ENCODE measurements at places on chromosomes 1 and 21. TPM values are rescaled to one million over a fixed set of nuclear protein-coding genes. Genes with fewer than 3 reads are reported as not detected.

Gene LCE3C
- polyA plus RNA-seq: not detected

Gene SPRR2B
- not detected for polyA plus RNA-seq

Gene PRAMEF14
- not detected for polyA plus RNA-seq

Gene FAM72A
- 4.0 TPM for polyA plus RNA-seq

DNA sequence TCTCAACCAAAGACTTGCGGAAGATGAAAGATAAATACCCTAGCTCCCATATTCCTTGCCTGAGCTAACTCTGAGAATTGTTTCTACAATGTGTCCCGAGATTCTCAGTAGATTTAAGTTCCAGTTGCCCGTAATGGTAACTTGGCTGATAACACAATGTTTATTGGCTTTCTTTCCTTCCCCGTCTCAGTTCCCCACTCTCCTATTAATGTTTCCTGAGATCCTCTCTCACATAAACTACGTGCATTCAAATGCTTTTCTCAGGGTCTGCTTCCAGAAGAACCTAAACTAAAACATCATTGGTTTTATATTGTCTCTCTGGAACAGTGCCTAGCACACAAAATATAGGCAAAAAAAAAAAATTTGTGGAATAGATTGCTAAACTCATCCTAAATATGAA is 794.2 kb upstream of the ADGRL2 start:
- DNase-seq: peak; percentile 75

GRCh38 chr1:32337855-32338636 is 2.0 kb upstream of the MARCKSL1 start:
- peak; percentile 78 for DNase-seq

- DNase-seq: no peak
Observed at GRCh38 chr1:53736290-53736689, 2.7 kb downstream of the GLIS1 start.

- DNase-seq: peak; percentile 77
Observed at GRCh38 chr1:156816561-156817328, at the start of gene SH2D2A. Gene SH2D2A, minus strand, starts transcription at chr1:156816848. Its CDS starts 140 bp downstream, at chr1:156816708.

DNA sequence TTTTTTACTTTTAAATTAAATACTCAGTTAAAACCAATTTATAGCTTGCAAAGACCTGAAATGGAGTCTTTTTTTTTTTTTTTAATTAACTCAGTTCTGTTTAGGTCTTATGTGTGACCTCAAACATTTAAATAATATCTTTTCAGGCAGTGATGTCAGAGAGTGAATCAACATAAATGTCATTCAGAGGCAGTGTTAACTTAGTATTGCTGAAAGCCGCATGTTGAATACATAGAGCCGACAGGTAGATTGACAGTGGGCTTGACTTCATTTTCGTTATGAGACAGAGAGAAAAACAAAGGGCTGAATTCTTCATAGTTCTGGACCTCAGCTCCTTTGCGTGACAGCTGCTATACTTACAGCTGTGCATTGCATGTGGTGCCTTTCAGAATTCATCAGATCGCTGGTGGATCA is 51.5 kb downstream of the PRDM2 start:
- DNase-seq: peak; percentile 47

DNA sequence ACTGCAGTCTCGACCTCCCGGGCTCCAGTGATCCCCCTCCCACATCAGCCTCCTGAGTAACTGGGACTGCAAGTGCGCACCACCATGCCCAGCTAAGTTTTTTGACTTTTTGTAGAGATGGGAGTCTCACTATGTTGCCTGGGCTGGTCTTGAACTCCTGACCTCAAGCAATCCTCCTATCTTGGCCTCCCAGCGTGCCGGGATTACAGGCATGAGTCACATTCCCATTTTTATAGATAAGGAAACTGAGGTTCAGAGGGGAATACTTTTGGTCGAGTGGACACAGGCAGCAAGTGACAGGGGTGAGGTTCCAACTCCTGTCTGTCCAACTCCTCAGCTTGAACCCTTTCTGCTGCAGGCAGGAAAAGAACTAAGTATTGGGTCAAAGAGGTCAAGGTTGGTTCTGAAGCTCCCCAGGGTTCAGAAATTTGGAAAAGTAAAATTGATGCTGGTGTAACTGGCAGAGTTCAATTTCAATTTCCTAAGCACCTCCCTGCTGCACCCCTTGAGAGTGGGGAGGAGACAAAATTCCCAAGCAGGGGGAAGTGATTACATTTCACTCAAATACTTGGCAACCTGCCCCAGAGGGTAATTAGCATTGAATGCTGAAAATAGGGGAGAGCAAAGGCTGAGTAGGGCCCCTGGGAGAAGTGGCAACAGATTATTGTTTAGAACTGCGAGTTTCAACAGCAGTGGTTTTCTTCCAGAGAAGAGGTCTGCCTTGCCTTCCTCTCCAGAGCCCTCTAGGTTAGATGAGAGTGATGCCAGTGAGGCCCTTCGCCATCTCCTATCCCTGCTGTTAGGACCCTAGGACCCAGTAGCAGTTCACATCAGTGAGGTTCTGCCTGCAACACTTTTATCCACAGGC is 17.5 kb upstream of the ALPL start:
- DNase-seq: peak; percentile 41

- DNase-seq: no peak
Observed at GRCh38 chr1:78712467-78713051, 62.9 kb downstream of the IFI44 start.

GRCh38 chr1:26747048-26747447 is 40.7 kb upstream of the PIGV start:
- no peak for DNase-seq

DNA sequence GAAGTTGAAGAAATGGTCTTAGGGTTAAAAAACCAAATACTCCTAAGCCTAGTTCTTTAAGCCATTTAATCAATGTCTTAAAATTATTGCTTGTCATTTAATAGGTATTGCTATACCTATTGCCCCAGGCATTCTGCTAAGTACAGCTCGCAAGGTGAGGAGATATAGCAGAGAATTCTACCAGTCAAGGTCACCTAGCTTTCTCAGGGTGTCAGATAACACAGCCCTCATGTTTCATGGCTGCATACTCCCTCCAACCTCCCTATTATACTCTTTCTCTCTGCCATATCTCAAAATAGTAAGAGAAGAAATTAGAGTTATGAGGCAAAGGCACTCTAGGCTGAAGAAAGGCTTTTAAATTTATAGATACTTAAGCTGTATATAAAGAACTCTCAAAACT is 68.4 kb upstream of the GPR88 start:
- no peak for DNase-seq

- DNase-seq: peak; percentile 94
Observed at GRCh38 chr1:117695796-117696490, 90.1 kb downstream of the TENT5C start.

All from muscle of leg (tissue), 16 donors.